AG10803 (cell line): ENCODE measurements at places on chromosomes 4 and X.

DNA sequence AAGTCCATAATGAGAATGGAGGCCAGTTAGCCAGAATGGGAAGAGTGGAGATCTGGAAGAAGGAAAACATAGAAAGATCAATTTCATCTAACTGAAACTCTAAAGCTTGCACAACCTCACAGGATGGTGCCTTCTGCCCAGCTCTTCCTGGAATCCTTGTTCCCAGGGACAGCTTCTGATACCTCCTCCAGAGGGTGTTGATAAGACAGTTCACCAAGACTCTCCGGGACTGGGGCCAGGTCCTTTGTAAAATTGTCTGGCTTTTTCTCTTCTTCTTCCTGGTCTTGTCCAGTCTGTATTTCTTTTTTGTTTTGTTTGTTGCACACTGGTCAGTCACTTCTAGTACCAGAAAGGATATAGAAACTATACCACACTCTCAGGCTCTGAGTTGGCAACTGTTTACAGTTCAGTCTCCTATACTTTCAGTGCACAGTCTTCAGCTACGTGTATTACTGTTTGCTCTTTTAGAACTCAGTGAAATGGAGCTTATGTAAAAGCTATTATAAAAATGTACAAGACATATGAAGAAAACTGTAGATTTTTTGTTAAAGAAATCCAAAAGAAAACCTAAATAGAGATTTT lies 142.8 kb upstream of the RPL34 start:
- DNase-seq: no peak

DNA sequence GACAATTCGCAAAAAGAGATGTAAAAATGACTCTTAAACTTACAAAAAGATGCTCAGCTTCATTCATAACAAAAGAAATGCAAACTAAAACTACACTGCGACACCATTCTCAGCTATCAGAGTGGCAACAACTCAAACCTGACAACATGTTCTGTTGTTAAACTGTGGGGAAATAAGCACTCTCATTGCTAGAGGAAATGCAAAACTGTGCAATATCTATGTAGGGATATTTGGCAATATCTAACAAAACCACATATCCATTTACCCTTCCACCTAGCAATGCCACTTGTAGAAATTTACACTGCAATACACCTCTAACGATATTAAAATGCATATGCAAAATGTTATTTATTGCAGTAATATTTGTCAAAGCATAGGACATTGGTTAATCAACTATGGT lies 78.3 kb upstream of the EGFL6 start:
- DNase-seq: no peak

DNA sequence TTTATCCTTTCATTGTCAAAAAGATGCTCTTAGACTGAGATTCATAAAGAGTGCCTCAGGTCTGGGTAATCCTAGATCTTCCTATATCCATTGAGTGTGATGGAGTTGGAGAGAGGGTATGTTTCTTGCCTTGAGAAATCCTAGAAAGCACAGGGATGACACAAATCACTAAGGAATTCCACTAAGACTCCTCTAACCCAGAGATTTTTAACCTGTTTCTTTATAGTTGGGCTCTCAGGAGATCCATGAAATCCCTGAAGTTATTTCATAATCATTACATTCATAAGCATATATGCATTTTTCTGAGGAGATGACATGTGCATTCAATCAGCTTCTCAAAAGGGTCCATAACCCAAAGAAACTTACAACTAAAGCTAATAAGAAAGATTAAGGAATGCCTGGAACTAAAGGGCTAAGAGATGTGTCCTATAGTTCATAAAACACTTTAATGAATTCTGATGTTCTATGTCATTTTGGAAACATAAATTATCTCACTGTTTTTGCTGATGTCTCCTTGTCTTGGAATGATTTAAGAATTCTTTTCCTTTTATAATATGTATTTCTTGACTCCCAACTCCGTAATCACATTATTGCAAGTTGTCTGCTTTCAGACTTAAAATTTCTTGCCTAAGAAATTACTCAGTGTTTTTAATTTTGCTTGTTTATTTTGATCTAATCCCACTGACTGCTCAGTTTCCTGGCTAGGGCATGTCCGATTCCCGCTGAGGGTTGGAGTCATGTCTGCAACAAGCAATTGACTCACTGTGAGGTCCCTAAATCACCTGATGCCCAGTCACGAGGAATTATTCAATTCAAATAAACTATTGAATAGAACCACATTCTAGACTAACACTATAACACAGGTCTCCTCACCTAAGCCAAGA lies 2.8 kb upstream of the AMTN start:
- no peak for DNase-seq

- no peak for DNase-seq
These were observed 252.7 kb upstream of the JADE1 start for GRCh38 chr4:128556756-128557155.

DNA sequence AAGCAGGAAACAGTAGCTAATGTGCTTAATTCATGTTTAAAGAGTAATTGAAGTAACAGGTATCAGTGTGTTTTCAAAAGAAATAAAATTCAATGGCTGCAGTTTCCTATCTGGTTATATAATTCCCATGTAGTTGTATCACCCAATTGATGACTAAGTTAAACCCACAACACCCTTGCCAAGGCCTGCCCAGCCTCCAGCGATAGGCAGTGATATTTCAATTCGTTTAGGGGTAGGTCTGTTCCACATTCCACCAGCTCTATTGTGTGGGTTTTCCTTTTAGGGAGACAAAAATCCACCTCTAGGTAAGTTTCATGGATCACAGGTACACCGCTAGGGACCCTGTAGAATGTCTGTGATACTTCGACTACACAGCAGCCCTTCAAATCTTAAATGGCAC lies 24.7 kb upstream of the MXRA5 start:
- DNase-seq: no peak

- DNase-seq: no peak
These were observed 21.7 kb upstream of the TBC1D8B start for GRCh38 chrX:106780664-106781377.

- DNase-seq: no peak
These were observed 335.2 kb downstream of the ADAM29 start for GRCh38 chr4:175253184-175253902.

DNA sequence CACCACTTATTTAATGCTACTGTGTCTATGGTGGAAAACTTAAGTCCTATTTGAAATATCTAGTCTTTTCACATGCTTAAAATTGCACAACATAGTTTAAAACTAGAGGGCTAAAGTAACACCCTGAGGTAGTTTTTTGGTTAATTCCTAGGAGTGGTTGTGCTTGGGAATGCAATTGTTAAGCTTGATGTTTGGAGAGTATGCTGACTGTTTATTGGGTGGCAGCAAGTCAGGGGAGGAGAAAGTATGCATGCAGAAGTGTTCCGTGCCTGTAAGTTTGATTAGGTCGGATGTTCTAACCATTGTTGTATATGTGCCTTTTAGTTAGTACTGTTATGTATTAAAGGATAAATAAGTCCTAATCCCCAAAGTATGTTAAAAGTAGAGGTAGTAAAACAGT lies 40.5 kb downstream of the CXCL8 start:
- no peak for DNase-seq

DNA sequence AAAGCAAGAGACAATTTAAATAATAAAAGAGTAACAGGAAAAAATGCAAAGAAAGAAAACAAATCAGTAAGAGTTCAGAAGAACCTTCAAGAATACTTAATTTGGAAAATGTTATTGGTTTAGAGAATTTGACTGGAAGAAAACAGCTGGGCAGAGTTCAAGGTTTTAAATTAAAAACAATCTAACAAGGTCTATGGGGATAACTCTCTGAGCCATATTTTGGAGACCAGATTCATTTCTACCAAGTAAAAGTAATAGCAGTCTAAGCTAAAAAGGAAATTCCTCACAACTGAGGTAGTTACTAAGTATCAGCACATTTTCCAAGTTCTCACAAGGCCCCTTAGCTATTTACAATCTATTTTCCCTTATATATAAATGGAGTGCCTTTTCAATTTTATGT lies 82.4 kb upstream of the TFDP3 start:
- DNase-seq: no peak

- no peak for DNase-seq
These were observed 12.2 kb upstream of the RAP1GDS1 start for GRCh38 chr4:98248934-98249333.

- DNase-seq: peak; percentile 75
These were observed at the start of gene CTBP1 for GRCh38 chr4:1248245-1249147. TSS of gene CTBP1 (minus strand) at chr4:1249130. CDS start at chr4:1241331, 7,799 bp downstream.

- peak; percentile 14 for DNase-seq
These were observed 417.6 kb upstream of the ZFP42 start for GRCh38 chr4:187577941-187578480.

GRCh38 chr4:32147446-32148085 lies 1427.4 kb downstream of the PCDH7 start:
- DNase-seq: no peak

GRCh38 chr4:104344342-104344980 lies 150.2 kb downstream of the CXXC4 start:
- DNase-seq: no peak

DNA sequence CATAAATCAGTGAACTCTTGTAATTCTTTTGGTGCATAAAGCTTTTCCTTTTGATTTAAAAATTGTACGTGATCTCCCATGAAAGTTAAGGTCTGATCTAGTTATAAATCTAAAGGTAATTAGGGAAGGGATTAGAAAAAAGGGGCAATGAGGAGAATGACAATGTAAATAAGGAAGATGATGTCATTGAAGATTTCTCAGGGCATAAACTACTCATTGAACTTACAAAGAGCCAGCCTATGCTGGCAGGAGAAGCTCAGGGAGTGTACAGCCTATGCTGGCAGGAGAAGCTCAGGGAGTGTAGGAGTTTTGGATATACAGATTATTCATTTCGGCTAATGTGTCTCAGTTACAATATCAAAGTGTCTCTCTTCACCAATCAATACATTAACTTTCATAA lies 1533.5 kb upstream of the ADGRL3 start:
- DNase-seq: no peak

- DNase-seq: no peak
These were observed 355.9 kb upstream of the PITX2 start for GRCh38 chr4:110978761-110979160.

DNA sequence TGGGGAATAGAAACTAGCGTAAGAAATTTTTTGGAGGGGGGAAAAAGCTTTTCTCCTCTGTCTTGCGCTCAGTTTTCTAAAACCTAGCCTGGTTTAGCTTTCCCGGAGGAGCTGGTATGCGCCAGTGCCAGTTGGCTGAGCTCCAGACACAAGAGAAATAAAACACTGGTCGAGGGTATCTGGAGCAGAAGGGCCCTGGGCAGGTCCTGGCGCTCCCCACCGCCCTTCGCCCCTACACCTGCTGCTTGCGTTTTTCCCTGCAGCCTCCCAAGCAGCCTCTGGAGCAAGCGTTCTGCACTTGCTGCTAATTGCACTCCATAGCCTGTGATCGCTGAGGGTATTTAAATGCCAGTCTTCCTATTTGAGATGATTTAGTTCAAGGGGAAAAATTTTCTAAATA lies 816 bp downstream of the EREG start:
- no peak for DNase-seq
